ENCODE measurements at places on chromosomes 11 and 22.

DNA sequence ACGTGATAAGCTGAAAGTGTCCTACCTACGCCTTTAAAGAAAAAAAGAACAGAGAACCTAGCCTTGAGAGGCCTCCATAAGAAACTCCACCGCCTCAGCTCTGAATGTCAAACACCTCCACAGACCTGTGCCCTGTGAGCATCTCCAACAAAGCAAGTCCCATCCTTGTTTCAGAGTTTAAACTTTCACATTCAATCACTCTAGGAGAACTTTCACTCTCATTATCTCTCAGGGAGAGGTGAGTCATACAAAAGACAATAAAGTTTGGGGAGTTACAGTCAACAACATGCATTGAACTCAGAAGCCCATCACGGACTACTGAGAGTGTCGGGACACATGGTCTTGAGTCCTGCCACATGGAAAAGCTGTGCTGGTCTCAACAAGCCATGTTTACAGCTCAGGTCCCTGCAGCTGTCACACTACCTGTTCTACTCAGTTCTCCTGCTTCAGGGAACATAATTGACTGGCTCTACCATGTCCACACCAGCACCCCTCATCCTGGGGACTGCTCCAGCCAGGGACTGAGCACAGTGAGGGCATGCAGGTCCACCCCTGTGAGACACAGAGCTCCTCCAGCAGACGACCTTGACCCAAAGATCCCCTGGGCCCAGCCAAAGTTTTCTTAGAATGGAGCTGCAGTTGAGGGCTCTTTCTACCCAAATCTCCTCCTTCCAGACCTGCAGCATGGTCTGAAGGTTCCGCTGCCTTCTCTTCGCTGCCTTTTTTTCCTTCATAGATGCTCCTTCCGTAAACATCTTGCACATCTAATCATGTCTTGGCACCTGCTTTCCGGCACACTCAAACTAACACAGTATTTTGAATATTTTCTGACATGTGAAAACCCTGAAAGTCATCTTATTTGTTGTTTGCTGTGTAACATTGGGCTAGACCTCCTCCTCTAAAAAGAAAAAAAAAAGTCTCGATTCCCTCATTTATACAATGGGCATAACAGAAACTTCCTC lies 114.9 kb downstream of the ETS1 start:
- DNase-seq = no peak

GRCh38 chr11:65053827-65054508 lies 4.4 kb downstream of the NAALADL1 start:
- DNase-seq = no peak

- DNase-seq = no peak
Measured at GRCh38 chr11:45150301-45150700, 3.9 kb downstream of the PRDM11 start.

DNA sequence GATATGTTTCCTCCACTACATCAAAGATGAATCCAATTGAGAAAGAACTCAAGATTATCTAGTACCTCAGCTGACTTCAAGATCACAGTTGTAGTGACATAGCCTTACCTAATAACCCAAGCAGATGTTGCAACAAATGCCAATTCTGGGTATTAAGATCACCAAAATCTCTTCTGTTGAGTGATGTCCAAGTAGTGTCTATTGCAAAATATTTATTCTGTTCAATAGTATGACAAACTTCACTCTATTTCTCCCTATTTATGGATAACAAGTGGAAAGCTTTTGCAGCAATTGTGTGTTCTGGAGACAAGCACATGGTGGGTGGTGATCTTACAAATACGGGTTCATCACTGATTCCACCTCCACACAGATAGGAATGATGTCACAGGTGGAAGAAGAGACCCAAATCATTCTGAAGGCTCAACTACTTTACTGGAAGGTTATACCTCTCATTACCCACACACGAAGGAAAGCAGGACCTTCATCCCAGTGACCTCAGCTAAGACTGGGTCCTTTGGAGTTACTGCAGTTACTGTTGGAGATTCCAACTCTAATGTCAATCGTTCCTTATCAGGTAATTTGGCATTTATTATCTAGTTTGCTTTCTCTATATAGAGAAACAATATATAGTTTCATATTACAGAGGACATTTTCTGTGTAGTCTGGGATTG lies 72.0 kb downstream of the CD44 start:
- DNase-seq = peak; percentile 60

GRCh38 chr11:47928426-47928825 lies 51.9 kb upstream of the PTPRJ start:
- DNase-seq = peak; percentile 45

DNA sequence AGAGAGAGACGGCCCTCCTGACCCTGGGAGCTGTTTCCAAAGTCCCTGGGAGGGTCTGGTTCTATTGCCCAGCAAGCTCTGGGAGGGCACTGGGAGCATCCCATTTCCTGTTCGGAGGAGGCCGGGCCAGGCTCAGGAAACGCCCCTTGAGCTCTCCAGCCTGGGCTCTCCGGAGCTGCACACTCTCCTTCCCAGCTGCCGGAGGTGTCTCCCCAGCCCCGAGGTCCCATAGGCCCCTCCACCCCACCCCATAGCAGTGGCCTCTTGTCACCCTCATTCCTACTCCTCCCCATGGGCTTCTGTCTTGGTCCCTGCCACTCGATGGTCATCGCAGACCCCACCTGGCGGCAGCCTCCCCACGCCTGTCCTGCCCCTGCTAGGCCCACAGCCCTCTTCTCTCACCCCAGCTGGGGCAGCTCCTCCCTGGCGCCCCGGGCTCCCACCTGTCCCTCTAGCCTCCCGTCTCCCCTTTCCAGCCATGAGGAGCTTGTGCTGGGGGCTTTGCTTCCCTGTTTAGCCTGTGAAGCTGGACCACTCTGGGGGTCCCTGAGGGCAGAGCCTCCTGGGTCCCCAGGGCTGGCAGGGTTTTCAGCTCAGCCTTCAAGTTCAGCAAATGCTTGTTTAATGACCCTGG lies 2.8 kb downstream of the TSPAN32 start:
- no peak for DNase-seq

GRCh38 chr11:35916270-35916669 lies 27.6 kb upstream of the LDLRAD3 start:
- no peak for DNase-seq

DNA sequence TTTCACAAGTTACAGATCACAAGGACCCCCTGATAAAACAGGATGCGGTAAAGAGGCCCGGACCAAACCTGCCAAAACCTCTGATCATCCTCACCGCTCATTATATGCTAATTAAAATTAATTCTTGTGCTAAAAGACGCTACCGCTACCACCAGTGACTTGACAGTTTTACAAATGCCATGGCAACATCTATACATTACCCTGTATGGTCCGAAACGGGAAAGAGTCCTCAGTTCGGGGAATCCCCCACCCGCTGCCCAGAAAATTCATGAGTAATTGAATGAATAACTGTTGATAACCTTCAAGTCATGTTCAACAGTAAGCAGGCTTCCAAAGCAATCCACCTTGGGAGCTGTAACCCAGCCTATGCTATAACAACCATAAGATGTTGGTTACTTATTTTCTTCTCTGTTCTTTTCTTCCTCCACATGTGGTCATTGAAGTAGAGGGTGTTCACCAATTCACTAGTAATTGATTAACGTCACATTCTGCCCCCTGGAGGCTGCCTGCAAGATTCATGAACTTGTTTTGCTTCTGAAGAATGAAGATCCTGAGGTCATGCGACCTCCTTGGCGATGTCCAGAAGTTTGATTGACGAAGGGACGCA lies 20.6 kb downstream of the APOBEC3H start:
- DNase-seq = peak; percentile 68

GRCh38 chr11:35589281-35589680 lies 29.0 kb upstream of the FJX1 start:
- peak; percentile 6 for DNase-seq

DNA sequence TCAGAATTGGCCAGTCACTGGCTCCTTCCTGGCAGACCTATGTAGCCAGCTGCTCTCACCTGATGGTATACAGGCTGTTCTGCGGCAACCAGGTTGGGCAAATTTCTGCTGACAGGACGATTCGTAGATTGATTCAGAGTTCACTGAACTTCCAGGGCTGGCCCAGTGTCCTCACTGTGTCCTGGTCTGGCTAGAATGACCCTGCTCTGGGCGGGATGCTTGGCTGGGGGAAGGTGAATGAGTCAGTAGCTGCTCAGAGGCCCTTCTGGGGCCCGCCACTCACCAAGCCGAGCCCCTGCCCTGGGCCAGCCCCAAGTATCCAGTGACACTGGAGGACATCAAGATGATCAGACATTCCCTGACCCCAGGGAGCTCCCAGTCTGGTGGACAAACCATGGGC lies 62.9 kb upstream of the WNT11 start:
- DNase-seq = no peak

GRCh38 chr11:36583667-36584066 lies 10.6 kb upstream of the IFTAP start:
- no peak for DNase-seq

- peak; percentile 59 for DNase-seq
Measured at GRCh38 chr11:7577291-7578190, 63.7 kb downstream of the PPFIBP2 start.

DNA sequence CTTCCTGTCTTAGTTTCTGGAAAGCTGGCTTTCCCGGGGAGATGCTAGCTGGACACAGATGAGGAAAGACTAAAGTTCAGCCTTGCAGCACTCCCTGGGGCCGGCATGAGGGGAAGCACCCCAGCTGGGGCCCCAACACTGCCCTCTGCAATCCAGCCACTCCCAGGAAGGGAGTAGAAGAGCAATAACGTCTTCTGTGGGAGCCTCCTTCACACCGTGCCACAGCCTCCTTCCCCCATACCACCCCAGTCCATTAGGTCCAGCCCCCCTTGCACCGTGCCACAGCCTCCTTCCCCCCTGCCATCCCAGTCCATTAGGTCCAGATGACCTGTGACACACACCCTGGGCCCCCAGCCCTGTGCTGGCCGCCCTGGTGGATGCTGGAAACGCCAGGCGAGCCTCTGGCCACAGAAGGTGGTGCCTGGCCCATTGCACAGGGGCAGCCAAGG lies 44.1 kb upstream of the PRDM11 start:
- no peak for DNase-seq

DNA sequence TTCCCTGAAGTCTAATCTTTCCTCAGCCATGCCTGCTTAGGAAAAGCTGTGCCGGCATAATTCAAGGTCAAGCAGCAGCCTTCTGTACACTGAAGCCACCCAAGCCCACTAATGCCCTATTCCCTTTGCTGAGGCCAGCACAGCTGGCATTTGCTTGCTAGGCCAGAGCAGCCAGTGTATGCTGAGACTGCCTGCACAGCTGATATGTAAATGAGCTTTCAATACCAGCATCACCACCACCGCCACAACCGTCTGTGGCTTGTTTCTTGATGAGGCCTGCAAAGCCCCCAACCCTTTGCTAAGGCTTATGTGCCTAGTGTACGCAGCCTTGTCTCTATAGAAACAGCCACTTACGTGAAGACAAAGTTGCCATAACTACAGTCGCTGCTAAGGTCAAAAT lies 56.3 kb upstream of the TNRC6B start:
- no peak for DNase-seq

GRCh38 chr11:124583781-124584180 lies 14.0 kb downstream of the OR8A1 start:
- DNase-seq = no peak

DNA sequence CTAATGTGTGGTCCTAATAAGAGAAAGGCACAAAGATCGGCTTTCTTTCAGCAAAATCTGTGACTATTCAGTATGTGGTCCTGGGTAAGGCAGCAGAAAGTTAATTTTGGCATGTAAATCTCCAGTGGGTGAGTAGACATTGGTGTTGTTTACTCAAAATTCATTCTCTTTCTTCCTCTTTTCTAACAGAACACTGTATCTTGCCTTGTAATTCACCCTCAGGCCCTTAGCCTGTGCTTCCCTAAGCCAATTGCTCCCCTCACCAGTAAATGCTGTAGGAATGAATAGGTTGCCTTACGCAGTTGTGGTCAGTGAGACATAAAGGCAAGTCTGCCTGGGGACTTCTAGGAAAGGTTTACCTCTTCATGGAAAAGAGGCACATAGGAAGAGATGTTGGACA lies 49.9 kb upstream of the PDE3B start:
- DNase-seq = no peak

DNA sequence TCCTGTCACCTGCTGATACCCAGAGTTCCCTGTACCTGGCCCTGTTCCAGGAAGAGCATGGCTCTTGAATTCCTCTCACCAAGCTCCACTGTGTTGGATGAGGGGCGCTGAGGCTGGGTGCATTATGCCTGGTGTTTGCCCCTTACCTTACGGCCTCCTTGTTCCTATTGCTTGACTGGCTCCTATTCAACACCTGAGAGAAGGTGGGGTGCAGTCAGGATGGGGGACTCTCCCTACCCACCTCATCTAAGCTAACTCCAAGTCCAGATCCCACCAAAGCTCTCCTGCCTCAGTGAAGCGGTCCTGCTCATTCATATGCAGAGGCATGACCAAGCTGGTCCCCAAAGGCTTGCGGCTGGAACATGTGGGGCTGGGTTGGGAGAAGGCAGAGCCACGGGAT lies 35.8 kb upstream of the RIC3 start:
- DNase-seq = no peak

- no peak for DNase-seq
Measured at GRCh38 chr11:15720460-15720859, 605.7 kb downstream of the INSC start.

- no peak for DNase-seq
Measured at GRCh38 chr11:74679513-74679865, 51.7 kb downstream of the CHRDL2 start.

DNA sequence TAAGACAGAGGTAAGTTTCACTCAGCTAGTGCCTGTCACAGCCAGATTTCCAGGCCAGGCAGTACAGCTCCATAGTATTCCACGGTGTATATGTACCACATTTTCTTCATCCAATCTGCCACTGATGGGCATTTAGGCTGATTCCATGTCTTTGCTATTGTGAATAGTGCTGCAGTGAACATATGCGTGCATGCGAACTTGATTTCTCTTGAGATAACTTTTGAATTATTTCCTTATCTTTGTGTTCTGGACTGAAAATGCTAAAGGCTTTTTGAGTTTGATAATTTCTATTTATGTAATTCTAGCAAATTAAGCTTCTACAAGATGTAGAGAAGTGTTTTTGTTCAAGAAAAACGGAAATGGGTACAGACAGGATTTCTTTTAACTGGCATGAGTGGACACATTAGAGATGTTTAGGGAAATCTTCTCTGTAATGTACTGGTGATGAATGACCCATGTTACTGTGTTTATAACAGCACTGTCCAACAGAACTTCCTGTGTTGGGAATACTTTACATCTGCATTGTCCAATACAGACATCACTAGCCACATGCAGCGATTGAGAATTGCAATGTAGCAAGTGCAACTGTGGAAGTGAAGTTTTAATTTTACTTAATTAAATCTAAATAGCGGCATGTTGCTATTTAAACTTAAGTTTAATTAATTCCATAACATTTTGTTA lies 151.3 kb downstream of the CADM1 start:
- no peak for DNase-seq

- DNase-seq = no peak
Measured at GRCh38 chr11:119149018-119149785, at the start of gene ABCG4. Gene ABCG4 (plus strand): TSS chr11:119149052. CDS start chr11:119149966, 914 bp downstream.

GRCh38 chr11:119432484-119433357 lies 9.7 kb upstream of the THY1 start:
- no peak for DNase-seq

GRCh38 chr11:71404209-71404608 lies 44.0 kb downstream of the DHCR7 start:
- no peak for DNase-seq

GRCh38 chr22:37059876-37060449 lies 8.4 kb downstream of the KCTD17 start:
- no peak for DNase-seq

GRCh38 chr11:35214226-35214770 lies 75.3 kb downstream of the CD44 start:
- no peak for DNase-seq
